ENCODE measurements at places on chromosomes 12 and 14.

DNA sequence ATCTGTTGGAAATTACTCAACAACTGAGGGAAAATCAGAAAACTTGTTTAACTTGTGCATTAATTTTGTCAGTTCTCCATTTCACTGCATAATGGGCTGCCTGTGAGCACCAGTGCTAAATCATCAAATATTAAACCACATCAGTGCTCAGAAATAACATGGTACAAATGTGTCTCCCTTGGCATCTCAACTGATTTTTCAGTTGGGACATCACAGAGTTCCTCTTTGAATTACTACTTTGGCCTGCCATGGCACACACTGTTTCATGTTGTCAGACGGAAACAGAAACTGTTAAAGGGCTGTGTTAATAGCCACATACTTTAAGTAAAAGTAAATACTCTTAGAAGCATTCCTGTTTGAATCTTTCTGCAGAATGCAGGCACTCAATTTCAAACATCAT lies 42.1 kb upstream of the STRN3 start:
- no peak for DNase-seq

DNA sequence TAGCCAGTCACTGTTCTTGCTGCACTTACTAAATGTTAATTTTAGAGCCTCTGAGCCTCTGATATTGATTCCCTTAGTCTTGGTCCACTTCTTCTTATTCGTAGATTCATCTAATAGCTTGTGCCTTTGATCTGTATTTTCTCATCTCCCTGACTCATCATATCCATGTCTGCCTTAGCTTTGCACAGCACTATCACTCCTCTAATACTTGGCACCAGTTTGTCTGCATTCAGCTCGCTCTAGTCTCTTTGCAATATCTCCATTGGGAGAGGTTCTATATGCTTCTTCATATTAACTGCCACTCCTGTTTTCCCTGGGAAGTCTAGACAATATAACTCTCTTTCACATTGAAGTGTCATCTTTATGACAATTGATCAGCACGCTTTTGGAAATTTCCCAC lies 68.5 kb upstream of the CSRP2 start:
- no peak for DNase-seq

- peak; percentile 35 for DNase-seq
Observed at GRCh38 chr14:101442451-101442850, 118.8 kb upstream of the DIO3 start.

GRCh38 chr12:7642876-7643309 lies 22.8 kb downstream of the APOBEC1 start:
- no peak for DNase-seq

GRCh38 chr14:50797250-50798047 lies 33.5 kb downstream of the NIN start:
- no peak for DNase-seq

GRCh38 chr12:52681526-52682380 lies 1.5 kb upstream of the KRT1 start:
- DNase-seq, result no peak

- DNase-seq, result peak; percentile 70
Observed at GRCh38 chr14:68685419-68686204, 107.3 kb downstream of the ZFP36L1 start.

DNA sequence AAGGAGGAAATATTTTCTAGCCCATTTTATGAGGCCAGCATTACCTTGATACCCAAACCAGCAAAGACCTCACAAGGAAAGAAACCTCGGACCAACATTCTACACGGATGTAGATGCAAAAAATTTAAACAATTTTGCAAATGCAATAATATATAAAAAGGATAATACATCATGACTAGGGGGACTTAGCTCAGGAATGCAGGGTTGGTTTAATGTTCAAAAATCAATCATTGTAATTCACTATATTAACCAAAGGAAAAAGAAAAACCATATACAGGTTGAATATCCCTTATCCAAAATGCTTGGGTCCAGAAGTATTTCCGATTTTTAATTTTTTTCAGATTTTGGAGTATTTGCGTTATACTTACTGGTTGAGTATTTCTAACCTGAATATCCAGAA lies 33.0 kb downstream of the TPCN1 start:
- DNase-seq, result no peak

- DNase-seq, result no peak
Observed at GRCh38 chr12:95605087-95605486, 53.8 kb upstream of the USP44 start.

DNA sequence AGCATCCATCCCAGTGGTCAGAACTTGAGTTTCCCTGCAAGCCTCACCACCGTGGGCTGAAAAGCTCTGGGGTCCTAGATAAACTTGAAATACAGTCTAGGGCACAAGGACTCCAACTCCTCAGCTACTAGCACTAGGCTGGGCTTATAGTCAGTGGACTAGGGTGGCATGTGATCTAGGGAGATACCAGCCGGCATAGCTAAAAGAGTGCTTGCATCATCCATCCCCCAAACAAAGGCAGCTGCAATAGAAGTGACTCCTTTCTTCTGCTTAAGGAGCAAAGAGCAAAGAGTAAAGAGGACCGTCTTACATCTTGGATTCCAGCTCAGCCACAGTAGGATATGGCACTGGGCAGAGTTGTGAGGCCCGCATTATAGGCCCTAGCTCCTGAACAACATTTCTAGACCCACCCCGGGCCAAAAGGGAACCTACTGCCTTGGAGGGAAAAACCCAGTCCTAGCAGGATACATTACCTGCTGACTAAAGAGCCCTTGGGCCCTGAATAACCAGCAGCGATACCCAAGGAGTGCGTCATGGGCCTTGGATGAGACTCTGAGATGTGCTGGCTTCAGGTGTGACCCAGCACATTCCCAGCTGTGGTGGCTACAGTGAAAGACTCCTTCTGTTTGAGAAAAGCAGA lies 17.9 kb upstream of the SOS2 start:
- no peak for DNase-seq

DNA sequence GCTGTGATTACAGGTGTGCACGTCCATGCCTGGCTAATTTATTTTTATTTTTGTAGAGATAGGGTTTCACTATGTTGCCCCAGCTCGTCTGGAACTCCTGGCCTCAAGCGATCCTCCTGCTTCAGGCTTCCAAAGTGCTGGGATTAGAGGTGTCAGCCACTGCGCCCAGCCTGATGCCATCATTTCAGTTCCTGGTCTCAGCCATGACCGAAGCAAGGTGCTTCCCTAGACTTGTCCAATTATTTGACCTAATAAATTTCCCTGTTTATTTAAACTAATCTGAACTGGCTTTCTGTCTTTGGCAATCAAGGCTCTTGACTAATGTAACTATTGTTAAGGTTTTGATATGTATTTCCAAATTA lies 24.4 kb upstream of the STK38L start:
- no peak for DNase-seq

GRCh38 chr12:81949841-81950308 lies 190.7 kb upstream of the PPFIA2 start:
- DNase-seq, result no peak

GRCh38 chr12:42510823-42511222 lies 78.7 kb downstream of the PRICKLE1 start:
- no peak for DNase-seq

DNA sequence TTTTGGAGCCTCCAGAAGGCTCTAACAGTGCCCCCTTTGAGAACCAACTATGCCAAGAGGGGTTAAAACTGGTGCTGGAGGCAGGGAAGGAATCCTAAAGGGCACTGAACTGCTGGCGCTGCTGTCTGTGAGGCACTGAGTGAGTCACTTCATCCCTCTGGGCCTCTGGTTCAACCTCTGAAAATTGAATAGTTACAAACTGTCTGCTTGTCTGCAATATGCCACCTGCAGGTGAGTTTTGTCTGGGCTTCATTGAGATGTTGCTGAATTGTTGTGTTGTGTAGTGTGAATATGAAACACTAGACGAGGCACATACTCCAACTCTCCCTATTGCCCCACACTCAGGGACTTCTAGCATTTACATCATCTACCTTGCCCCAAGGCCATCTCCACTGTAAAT lies 68.0 kb downstream of the GRIN2B start:
- no peak for DNase-seq

GRCh38 chr14:92698393-92698792 lies 50.0 kb downstream of the LGMN start:
- no peak for DNase-seq

GRCh38 chr12:132419631-132420246 lies 70.2 kb upstream of the FBRSL1 start:
- no peak for DNase-seq

GRCh38 chr12:70305794-70306193 lies 60.3 kb upstream of the KCNMB4 start:
- DNase-seq, result no peak

GRCh38 chr14:75068294-75069120 lies 934 bp upstream of the ZC2HC1C start:
- no peak for DNase-seq

DNA sequence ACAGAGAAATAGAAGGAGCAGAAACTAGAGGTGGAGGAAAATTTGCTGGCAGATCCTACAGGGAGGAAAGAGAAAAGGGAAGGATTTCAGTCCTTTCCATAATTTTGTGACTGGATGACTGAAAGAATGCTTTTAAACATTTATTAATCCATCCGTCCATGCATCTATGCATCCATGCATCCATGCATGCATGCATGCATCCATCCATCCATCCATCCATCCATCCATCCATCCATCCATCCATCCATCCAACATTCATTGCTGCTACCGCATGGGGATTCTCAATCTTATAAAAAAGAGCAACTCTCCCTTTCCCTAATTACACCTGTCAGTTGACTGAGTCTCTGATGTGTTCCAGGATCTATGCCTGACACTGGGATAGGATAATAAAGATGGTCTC lies 55.7 kb upstream of the NR2C1 start:
- no peak for DNase-seq

- DNase-seq, result no peak
Observed at GRCh38 chr12:105030820-105031807, 45.0 kb downstream of the NOPCHAP1 start.

DNA sequence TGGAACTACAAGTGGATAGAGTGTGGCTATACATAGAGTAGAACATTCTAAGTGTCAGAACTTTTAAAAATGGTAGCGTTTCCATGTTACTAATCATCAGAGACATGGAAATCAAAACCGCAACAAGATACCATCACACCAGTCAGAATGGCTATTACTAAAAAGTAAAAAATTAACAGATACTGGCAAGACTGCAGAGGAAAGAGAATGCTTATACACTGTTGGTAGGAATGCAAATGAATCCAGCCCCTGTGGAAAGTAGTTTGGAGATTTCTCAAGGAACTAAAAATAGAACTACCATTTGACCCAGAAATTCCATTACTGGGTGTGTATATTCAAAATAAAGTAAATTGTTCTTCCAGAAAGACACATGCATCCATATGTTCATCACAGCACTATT lies 518.6 kb downstream of the NELL2 start:
- DNase-seq, result no peak

DNA sequence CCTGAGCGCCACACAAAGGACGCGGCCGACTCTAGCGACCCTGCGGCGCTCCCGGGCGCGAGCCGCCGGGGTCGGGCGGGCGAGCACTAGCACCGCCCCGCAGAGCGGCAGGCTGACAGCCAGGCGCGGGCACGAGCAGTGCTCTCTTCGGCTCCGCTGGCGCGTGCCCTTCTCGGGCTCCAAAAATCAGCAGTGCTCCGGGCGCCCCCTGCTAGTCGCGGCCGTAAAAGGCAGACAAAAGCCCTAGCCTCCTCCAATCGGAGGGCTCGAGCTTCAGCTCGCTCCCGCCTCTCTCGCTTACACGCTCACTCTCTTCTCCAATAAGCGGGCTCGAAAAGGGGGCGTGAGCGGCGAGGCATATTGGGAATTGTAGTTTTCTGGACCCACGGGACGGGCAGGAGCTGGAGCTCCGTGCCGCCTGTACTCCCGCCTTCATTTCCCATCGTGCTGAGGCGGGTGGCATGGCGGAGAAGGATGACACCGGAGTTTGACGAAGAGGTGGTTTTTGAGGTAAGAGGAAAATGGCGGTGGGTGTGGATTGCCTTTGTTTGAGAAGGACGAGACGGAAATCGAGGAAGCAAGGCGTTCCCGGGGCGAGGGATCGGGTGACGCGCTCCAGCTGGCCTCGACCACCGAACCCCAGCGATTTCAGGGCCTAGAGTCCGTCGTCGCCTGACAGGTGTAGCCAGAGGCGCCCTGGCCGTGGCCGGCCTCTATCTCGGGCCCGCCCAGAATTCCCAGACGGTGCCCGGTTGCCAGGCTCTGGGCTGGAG lies at the start of the genes FGD6 and VEZT:
Gene FGD6 (minus strand): TSS at position 91 of the 773 bp plus-strand sequence. CDS start 227 bp downstream, outside the sequence.
Gene VEZT (plus strand): TSS at position 431 of the 773 bp plus-strand sequence. CDS start 44 bp downstream, at position 475.
- DNase-seq, result peak; percentile 93

DNA sequence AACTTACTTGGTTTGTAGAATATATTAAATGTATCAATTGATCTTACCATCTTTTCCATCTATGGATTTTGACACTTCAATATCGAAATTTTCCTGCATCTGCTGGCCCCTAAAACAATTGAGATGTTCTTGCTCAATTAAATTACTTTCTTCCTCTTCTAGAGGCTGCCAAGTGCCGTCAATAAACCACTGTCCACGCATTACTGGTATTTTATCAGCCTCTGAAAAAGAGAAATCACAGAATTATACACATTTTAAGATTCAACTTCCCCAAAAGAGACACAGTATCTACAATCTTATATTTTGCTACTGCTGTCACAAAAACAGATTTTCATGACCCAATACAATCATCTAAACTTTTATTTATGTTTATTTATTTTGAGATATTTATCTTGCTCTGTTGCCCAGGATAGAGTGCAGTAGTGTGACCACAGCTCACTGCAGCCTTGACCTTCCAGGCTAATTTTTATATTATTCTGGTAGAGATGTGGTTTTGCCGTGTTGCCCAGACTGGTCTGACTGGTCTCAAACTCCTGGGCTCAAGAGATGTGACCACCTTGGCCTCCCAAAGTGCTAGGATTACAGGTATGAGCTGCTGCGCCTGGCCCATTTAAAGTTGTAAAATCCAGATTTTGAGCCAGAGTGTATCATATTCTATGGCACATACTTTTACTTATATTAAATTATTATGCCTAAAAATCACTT lies 49.3 kb downstream of the DDHD1 start:
- DNase-seq, result no peak

GRCh38 chr12:643475-644302 lies 19.6 kb downstream of the NINJ2 start:
- DNase-seq, result no peak

DNA sequence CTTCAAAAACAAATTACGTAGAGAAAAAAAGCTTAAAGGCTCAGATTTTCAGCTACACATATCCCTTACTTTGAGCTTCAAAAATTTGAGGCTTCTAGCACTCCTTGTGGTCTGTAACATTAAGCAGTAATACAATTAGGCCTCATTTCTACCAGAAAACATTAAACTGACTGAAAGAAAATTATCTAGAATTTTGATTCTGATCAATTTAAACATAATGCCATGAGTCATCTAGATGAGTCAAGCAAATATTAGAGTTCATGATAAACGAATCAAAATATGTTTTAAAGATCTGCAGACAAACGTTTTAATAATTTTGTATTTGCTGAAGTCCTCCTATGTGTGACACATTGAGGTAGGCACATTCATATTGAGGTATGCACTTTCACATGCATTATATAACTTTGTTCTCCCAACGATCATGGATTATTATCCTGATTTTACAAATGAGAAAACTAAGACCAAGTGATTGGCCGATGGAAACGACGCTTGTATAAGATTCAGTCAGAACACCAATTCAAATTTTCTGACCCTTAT lies 4.3 kb downstream of the OSBPL8 start:
- no peak for DNase-seq

- DNase-seq, result no peak
Observed at GRCh38 chr12:13443498-13443897, 247.0 kb downstream of the EMP1 start.

GRCh38 chr14:95432144-95433093 lies 84.0 kb downstream of the SYNE3 start:
- DNase-seq, result no peak
